ENCODE measurements at places on chromosomes 1 and 21. TPM values are rescaled to one million over a fixed set of nuclear protein-coding genes. Genes with fewer than 3 reads are reported as not detected.

DNA sequence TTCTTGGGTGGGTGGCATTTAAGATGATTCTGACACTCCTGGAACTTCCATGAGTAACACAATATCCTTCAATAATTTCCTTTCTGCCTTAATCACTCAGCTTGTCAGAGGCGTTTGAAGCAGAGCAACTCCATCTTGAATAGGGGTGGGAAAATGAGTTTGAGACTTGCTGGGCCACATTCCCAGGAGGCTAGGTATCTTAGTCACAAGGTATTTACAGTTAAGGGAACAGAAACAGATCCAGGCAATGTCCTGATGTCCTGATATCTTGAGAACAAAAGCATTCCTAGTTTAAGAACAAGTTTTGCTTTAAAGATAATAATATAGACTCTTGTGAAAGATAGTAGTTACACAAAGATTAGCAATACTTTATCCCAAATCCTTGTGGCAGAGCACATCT lies 76.6 kb upstream of the KIAA0040 start:
- no peak for DNase-seq

ZMYND12 gene
- not detected for total RNA-seq

CFH gene
- total RNA-seq, result 31.6 TPM

DNA sequence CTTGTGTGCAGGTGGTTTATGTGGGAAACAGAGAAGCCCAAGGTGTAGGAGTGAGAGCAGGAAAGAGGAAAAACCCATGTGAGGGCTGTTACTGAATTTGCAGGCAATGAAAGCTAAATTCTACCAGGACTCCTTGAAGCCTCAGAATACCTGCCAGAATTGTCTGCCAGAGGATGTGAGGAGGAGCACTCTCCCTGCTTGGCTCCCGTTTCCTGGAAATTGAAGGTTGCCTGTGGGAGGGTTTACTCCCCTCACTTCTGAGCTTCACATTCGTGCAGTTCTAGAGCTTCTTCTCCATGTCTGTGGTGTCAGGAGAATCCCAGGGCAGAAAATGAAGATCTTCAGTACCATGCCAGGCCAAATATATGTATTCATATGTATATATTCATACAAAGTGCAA lies 220.8 kb upstream of the ZP4 start:
- no peak for DNase-seq

- DNase-seq, result no peak
Observed at GRCh38 chr1:63621075-63621474, 27.9 kb downstream of the PGM1 start.

DNA sequence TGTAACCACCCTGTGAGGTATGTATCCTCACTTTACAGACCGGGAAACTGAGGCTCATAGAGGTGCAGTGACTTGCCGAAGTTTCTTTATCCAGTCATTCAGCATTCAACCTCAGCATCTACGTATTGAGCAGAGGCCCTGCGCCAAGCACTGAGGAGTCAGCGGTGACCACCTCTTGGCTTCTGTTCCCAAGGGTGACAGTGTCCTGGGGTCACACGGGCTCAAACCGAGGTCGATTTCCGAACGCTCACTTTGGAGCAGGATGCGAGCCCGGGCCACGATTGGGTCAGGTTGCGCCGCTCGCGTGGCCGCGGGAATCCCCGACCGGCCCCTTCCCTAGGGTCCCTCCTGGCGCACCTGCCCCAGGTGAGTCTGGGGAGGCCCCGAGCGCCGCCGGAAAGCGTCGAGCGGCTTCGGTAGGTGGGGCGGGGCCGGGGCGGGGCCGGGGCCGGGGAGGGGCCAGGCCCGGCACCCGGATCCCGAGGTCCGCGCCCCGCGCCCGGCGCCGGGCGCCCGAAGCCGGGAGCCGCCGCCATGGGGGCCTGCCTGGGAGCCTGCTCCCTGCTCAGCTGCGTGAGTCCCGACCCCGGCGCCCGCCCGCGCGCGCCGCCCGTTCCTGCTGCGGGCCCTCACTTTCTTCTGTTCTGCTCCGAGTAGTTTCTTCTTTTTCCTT lies at the start of gene SERINC2:
Gene SERINC2 (plus strand): TSS at position 482 of the 673 bp plus-strand sequence. CDS start 53 bp downstream, at position 535.
- peak; percentile 57 for DNase-seq

ASAP3 gene
- 11.1 TPM for total RNA-seq
